ENCODE measurements at places on chromosomes 3 and 15. TPM values are rescaled to one million over a fixed set of nuclear protein-coding genes. Genes with fewer than 3 reads are reported as not detected.
A peak's percentile ranks its signal among the peaks of the same experiment; 100 is the strongest.

Gene STAC
- 0.26 TPM for total RNA-seq

DNA sequence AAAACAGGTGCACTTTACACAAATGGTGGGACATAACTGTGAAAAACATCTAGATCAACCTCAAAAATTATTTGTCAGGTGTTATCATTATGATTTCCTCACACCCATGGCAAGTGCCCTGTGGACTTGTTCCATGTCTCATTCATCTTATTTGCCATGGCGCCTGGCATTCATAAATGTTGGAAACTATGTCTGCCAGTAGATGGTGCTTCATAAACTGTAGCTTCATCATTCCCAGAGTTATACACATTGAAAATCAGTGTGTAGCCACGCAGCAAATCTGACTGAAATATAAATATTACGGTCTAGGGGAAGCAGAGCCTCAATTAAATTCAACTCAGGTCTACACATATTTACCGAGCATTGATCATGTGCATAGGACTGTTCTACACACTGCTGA lies 90.7 kb downstream of the IMPG2 start:
- no peak for DNase-seq

Gene GP5
- total RNA-seq = 0.37 TPM

Gene LMCD1
- 3.1 TPM for total RNA-seq

Gene LINGO1
- total RNA-seq = not detected

DNA sequence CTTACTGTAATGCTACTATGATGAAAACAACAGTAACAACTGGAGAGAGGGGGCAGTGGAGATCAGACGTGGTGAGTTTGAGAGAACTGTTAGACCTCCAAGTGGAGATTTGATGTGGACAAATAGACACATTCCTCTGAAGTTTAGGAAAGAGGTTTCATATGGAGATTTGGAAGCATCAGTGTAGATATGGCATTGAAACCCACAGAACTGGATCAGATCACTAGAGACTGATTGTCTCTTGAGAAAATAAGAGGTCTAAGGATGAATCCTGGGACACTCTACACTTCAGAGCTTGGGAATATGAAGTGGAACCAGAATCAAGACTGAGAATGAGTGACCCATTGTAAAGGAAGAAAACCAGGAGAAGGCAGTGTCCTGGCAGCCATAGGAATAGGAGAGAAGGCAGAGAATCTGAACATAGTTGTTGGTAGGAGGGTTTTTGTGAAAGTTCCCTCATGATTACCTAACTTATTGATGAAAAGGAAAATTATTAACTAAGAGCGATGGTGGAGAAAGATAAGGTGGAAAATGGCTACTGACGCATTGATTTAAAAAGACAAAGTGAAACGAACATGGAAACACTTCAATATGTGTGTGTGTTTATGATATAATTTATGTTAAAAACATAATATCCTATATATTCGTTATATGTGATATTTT lies 29.7 kb upstream of the PYDC2 start:
- DNase-seq = no peak

- DNase-seq = no peak
Measured at GRCh38 chr15:98155356-98155755, 194.9 kb downstream of the ARRDC4 start.

Gene ABHD10
- total RNA-seq = 58.7 TPM

GRCh38 chr3:5016211-5017161 lies 37.2 kb downstream of the BHLHE40 start:
- DNase-seq = peak; percentile 48

DNA sequence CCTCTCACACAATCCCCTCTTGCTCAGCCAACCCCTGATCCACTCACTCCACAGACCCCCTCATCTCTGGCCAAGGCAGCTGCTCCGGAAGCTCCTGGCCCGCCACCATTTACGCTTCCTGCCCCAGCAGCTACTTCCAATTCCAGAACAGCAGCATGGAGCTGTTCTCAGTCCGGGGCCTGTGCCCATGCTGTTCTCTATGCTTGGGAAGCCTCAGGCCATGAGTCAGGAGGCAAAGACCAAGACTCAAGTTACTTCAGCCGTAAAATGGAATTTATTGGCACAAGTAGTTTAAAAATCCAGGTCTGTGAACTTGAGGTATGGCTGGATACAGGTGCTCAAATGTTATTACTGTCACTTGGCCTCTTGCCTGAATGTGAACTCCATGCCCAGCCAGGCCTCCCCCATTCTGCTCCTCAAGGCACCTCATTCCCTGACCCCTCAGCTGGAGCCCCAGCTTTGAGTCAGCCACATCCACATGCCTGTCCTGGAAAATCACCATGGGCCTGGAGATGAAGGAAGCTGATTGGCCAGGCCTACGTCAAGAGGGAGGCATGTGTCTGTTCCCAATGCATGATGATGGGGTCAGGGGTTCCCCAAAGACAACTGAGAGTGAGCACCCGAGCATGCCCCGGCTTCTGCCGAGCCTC lies 31.4 kb upstream of the CACNA2D2 start:
- DNase-seq = no peak

DNA sequence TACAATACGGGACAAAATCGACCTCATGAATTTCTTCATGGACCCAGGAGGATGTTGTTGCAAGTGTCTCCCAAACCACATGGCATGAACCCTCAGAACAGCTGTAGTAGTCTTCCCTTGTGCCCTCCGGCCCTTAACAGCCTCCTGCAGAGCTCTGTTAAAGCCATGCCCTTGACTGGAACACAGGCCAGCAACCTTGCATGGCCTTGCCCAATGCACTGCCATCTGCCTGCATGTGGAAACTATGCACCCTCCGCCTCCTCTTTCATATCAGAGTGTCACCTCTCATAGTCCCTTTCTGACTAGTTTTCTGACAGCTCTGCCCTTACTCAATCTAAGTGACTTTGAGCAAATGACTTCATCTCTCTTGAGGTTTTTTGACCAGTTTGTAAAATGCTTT lies 39.4 kb upstream of the TRIM71 start:
- DNase-seq = peak; percentile 59

Gene PPARG
- 1.1 TPM for total RNA-seq

Gene PAK6
- 0.30 TPM for total RNA-seq

DNA sequence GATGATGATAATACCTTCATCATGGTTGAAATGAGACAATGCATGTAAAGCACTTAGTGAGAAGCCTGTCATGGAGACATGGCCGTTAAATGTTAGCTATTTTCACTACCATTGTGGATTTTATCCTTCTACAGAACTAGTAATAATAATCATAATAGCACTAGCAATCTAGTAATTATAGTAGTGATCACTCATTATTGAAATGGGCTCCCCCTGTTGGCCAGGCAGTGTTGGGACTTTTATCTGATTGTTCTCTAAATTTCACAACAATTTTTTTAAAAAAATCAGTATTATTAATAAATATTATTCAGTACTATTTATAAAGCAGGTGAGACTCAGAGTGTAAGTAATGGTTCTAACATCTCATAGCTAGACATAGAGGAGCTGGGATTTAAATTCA lies 396.3 kb downstream of the IL5RA start:
- peak; percentile 11 for DNase-seq

DNA sequence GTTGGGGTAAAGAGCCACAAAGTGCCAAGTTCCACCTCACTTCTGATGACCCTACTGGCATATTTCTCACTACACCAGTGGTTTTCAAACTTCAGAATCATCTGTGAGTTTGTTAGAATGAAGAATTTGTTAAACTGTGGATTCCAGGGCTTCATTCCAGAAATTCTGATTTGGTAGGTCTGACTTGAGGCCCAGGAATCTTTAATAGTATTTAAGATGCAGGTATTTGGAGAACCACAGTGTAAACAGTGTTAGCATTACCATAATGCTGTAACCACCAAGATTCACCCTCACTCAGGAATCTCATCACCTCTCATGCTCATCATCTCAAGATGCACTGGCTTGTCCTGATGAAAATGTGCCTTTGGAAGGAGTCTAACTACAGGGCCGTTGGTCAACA lies 6.0 kb downstream of the KCNMB3 start:
- DNase-seq = no peak

DNA sequence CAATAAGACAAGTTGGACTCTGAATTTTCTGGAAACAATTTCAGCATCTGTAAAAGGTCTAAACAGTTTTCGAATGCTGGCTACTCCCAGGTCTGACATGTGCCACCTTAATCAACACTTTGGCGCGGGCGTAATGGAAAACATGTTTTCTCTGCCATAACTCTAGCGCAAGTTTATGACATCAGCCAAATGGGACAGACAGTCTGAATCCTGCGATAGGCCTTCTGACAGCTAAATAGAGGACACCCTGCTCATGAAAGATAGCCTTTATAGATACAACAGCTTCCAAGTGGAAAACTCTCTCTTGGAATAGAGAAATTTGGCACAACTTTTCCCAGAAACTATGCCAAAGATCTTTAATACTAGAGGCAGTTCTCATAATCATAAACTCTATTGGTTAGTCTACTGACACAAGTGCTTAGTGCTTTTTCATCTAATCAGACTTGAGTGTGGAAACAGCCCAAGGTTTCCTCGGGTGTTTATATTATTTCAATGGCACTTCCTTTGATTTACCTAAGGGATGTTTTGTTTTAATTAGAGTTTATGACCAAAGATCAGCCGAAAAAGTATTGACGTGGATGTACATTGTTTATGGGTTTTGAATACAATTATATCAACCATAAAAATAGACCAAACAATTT lies 120.1 kb upstream of the DPH6 start:
- no peak for DNase-seq

DNA sequence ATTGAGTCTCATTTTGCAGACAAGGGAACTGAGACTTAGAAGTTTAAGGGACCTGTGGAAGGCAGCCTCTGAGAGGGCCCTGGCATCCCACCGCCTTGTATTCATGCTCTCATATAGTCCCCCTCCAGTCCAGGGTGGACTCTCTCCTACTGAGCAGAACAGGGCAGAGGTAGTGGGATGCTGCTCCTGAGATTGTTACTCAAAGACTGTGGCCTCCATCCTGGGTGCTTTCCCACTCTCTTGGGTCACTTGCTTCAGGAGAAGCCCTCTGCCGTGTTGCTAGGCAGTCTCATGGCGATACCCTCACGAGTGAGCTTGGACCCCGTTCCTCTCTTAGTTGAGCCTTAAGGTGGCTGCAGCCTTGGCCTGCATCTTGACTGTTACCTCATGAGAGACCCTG lies 22.2 kb upstream of the ADCY5 start:
- no peak for DNase-seq

DNA sequence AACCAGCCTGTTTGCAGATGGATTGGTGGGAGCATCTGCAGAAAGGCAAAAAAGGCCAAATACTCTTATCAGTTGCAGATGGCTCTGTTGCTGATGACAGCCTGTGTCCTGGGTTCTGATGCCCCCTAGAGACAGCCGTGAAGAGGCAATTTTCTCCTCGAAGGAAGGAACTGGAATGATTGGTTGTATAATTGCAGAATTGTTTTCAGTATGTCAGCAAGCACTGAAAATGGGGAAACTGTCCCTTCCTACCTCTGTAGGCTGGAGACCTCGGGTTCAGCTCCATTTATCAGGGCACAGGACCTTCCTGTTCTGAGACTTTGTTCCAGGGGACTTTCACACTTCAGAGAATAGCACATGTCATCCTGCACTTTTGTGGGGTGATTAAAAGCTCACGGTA lies 103.0 kb downstream of the PGPEP1L start:
- peak; percentile 27 for DNase-seq

Gene CYP1A2
- total RNA-seq = not detected

DNA sequence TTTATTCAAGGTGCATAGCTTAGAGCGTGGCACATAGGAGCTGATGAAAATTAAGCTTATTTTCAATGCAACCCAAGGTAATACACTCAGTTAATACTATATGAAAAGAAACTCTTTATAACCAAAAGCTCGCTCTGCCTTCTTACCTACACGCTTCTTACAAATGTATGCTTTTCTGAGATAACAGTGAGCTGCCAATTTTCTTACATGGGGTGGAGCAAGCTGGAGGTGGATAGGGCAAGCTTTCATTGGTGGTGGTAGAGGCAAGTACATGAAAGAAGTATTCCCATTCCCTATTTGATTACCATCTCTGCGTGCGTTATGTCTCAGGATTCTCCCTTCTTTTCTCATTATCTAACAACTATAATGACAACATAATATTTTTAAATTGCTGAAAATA lies 8.9 kb downstream of the DZIP3 start:
- no peak for DNase-seq

GRCh38 chr15:25237291-25237978 lies 201.4 kb downstream of the UBE3A start:
- DNase-seq = no peak

Gene ANKUB1
- not detected for total RNA-seq

Measured in activated CD4-positive, alpha-beta T cell treated with anti-CD3 and anti-CD28 coated beads for 36 hours (primary cell).